ENCODE measurements at places on chromosomes 5 and 9.
A peak's percentile ranks its signal among the peaks of the same experiment; 100 is the strongest.

GRCh38 chr5:102625468-102625867 is 126.7 kb upstream of the SLCO6A1 start:
- no peak for DNase-seq

DNA sequence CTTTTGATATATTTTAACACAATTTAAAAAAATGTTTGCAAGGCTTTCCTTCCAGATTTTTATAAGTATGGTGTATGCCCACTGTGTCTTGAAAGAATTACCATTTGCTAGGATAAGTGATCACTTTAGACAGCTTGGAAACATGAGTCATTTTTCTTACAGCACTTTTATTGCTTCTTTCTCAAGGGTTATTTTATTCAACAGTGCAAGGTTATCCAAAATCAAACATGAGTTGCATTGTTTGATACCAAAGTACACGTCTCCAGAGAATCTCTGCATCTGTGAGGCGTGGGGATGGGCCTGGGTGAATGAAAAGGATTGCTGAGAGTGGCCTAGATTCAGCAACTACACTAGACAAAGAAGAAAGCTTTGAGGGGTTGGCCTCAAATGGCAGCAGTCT is 329.6 kb downstream of the ADAMTS6 start:
- DNase-seq, result no peak

DNA sequence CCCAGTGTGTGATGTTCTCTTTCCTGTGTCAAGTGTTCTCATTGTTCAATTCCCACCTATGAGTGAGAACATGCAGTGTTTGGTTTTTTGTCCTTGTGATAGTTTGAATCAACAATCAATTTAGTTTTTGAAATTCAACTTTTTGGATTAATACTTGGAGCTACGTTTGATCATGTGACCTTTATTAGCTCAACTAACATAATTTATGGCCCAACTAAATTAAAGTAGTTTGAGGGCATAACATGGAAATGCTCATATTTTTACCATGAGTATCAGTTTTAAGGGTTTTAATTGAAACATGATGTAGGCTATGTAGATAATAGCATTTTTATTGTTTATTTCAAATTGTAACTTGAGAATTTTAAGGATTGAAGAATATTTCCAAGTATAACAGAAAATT is 168.0 kb downstream of the CCDC171 start:
- no peak for DNase-seq

GRCh38 chr5:96329289-96329688 is 103.8 kb downstream of the PCSK1 start:
- DNase-seq, result peak; percentile 34

- no peak for DNase-seq
Measured at GRCh38 chr9:3760031-3760430, 234.2 kb upstream of the RFX3 start.

GRCh38 chr5:168382421-168382820 is 91.0 kb downstream of the WWC1 start:
- DNase-seq, result no peak

GRCh38 chr9:72046630-72047456 is 13.6 kb downstream of the C9orf57 start:
- no peak for DNase-seq

GRCh38 chr9:137301081-137301947 is 757 bp downstream of the NRARP start:
- no peak for DNase-seq

GRCh38 chr5:22908586-22908985 is 55.4 kb upstream of the CDH12 start:
- DNase-seq, result no peak

- peak; percentile 86 for DNase-seq
Measured at GRCh38 chr9:123568691-123569688, 213.0 kb downstream of the CRB2 start.

- DNase-seq, result no peak
Measured at GRCh38 chr5:82386576-82386975, 108.4 kb upstream of the RPS23 start.

DNA sequence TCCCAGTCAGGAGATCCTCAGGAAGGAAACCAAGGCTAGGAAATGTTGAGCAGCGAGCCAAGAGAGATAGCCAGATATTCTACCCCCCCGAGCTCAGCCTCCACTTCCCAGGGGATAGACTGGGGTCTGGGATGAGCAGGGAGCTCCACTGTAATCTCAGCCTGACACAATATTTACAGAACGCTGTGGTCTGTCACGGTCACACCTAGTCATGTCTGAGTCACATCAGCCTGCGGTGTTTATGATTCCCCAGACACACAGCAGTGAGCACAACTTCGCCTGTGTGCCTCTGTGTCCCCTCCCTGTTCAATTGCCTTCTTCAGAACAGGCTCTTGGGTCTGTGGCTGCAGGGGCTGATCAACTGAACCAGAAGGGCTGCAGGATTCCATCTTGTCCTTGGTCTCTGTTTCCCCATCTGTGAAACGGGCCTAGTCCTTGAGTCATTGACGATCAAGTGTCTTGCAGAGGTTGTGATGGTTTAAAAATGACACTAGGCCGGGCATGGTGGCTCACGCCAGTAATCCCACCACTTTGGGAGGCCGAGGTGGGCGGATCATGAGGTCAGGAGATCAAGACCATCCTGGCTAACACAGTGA is 8.6 kb upstream of the PRRX2 start:
- DNase-seq, result peak; percentile 88

- peak; percentile 94 for DNase-seq
Measured at GRCh38 chr9:35538361-35539234, 48.7 kb downstream of the RUSC2 start.

- no peak for DNase-seq
Measured at GRCh38 chr9:95028853-95029219, 288.7 kb downstream of the FANCC start.

- peak; percentile 56 for DNase-seq
Measured at GRCh38 chr9:130698514-130698913, 4.9 kb downstream of the EXOSC2 start.

- DNase-seq, result peak; percentile 64
Measured at GRCh38 chr5:10474521-10475075, 32.9 kb downstream of the ROPN1L start.

DNA sequence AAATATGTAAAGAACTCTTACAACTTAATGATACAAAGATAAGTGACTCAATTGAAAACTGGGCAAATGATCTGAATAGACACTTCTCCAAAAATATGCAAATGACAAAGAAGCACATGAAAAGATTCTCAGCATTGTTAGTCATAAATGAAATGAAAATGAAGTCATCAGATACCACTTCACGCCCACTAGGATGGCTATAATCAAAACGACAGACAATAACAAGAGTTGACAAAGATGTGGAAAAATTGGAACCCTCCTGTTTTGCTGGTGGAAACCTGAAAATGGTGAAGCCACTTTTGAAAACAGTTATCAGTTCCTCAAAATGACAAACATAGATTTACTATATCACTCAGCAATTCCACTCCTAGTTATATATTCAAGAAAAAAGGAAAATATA is 7.9 kb upstream of the SYK start:
- no peak for DNase-seq

- DNase-seq, result peak; percentile 25
Measured at GRCh38 chr9:12464910-12465512, 228.2 kb upstream of the TYRP1 start.

- peak; percentile 94 for DNase-seq
Measured at GRCh38 chr9:130857864-130858738, 23.0 kb downstream of the ABL1 start.

DNA sequence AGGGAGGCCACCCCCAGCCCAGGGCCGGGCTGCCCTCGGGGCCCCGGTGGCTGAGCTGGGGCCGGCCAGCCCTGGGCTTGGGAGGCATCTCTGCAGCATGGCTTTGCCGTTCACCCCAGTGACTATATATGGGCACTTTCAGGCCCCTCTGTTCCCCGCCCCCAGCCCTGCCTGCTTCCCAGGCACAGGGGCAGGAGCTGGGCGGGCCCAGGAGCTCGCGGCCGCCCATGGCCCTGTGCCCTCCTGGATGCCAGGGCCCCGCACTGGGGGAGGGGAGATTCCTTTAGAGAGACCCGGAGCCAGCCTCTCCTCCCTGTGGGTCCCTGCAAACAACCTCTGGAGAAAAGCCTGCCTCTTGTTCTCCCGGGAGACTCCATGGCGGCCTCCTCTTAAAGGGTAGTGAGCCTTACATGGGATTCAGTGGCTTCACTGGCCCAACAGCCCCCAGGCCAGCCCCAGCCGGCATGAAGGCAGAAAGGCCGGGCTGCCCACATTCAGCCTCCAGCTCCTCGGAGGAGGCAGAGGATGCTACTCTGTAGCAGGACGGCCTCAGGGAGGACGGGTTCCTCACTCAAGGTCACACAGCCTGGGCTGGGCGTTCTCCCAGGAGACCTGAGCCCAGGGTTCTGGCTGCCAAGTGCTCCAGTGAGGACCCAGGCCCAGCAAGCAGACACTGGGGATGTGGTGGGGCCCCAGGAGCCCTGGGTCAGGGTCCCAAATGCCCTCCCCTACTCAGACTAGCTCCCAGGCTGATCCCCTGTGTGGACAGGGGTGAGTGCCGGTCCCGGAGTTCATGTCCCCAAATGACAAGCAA is 4.1 kb downstream of the NACC2 start:
- peak; percentile 67 for DNase-seq

DNA sequence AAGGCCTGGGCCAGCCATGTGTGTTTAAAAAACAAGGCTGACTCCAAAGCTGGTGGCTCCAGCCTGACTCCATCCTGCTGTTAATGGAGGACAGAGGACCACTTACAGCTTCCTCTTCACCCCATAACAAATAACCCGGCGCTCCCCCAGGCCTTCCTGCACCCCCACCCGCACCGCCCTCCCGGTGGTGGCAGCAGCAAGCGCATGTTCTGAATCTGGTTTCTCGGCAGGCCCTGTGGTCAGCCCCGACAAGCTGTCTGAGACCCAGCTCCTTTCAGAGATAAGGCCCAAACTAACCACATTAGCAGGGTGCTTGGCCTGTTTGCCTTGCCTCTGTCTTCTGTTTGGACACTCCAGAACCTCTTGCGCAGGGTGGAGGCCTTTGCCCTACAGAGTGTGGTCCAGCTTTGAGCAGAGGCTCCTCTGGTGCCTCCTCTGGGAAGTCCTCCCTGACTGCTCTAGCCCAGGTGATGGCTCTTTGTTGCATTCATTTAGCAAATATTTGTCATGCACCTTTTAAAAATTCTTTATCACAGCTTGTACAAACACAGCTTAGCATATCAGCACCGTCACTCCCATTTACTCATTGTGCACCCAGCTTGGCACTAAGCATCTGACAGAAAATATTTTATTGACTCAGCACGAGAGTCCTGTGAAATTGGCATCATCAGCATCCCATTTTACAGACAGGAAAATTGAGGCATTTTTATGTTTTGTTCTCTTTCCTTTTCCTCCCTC is 78.4 kb downstream of the NDFIP1 start:
- DNase-seq, result no peak

DNA sequence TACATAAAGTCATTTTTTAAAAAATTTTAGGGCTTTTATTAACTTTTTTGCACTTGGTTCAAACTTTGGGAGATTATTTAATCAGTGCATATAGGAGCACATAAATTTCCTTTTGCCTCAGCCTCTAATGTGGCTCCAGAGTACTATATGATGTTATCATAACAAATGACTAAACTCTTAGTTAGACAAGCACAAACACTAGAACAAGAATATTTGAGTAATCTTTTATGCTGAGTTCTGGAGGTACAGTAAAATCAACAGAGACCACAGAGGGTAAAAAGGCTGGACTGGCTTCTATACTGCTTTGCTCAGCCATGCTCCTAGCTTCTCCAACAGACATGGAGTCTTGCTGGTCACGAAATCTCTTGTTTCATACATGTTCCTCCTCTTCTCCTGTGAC is 52.5 kb upstream of the SGCD start:
- DNase-seq, result peak; percentile 13

DNA sequence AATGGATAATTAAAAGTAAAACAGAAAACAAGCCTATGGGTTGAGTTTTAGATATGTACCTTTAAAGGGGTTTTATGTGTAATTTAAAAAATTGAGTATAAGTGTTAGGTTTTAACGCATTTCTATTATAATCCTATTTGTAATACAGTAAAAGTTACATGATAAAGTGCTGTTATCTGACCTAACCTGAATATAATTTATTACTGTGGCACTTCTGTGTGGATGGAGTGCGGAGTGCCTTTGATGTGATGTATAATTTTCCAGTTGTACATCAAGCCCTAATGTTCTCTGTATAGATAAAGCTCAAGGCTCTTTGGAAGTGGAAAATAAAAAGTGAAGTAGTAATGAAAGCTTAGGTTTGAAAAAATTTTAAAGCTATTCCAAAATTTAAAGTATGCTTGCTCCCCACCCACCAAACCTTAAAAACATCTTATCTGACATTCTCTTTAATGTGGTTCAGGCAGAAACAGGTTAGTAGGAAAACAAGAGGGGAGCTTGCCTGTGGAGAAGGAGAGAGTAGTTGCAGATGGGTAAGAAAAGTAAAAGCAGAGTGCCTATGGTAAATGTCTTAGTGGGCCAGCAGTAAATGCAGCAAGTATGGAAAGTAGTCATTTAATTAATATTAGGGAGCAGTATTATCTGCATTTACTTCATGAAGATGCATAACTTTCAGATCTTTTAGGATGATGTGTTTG is 4.0 kb downstream of the MATR3 start:
- DNase-seq, result no peak

DNA sequence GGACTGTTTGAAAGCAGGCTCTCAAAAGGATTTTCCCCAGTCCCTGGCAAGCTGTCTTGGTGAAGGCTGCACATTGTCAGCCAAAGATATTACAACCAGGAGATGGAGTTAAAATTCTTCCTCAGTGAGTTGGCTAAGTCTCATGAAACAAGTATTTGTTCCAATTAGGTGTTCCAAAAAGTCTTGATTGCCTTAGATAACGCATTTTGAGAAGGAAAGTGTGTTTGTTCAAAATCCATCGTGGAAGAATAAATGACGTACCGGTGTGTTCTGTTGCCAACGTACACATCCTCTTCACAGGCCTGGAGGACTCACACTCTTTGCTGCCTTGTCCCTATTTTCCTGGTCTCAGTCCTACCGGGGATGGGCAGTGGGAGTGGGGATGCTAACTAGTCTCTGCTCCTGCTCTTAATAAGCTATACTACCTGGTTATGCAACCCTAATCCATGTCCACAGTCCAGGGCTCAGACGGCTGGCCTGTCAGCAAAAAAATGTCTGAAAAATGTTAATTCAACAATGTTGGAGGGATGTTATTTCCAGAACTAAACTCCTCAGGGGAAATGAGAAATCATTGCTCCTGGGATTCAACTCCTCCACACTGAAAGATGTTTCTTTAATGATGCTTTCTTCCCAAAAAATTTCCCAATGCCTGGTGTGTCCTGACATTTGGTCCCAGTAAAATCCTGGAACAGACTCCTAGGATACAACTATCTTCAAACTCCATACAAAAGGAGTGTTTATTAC is 175.3 kb upstream of the KLF9 start:
- peak; percentile 90 for DNase-seq

- DNase-seq, result peak; percentile 15
Measured at GRCh38 chr9:111108946-111109345, 70.7 kb upstream of the LPAR1 start.

DNA sequence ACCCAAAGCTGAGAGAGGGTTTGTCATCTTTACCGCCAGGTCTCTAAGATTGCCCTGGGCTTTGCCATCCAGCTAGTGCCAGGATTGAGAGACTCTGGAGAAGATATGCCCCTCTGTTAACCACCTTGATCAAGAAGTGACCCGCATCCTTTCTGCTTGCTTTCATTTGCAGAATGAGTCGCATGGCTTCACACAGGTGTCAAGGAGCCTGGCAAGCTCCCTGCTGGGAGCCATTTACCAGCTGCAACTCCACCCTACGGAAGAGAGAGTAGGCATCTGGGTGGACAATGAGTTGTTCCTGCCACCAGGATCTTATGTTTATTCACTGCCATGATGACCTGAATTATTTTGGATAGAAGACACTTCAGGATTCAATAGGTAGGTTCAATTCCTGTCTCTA is 43.0 kb downstream of the HSD17B3 start:
- DNase-seq, result no peak

- DNase-seq, result no peak
Measured at GRCh38 chr9:89358985-89359384, 40.7 kb downstream of the SECISBP2 start.
